ENCODE measurements at places on chromosomes 1 and 21.

GRCh38 chr1:202072211-202072765, 50.4 kb upstream of the GPR37L1 start:
- DNase-seq = no peak

DNA sequence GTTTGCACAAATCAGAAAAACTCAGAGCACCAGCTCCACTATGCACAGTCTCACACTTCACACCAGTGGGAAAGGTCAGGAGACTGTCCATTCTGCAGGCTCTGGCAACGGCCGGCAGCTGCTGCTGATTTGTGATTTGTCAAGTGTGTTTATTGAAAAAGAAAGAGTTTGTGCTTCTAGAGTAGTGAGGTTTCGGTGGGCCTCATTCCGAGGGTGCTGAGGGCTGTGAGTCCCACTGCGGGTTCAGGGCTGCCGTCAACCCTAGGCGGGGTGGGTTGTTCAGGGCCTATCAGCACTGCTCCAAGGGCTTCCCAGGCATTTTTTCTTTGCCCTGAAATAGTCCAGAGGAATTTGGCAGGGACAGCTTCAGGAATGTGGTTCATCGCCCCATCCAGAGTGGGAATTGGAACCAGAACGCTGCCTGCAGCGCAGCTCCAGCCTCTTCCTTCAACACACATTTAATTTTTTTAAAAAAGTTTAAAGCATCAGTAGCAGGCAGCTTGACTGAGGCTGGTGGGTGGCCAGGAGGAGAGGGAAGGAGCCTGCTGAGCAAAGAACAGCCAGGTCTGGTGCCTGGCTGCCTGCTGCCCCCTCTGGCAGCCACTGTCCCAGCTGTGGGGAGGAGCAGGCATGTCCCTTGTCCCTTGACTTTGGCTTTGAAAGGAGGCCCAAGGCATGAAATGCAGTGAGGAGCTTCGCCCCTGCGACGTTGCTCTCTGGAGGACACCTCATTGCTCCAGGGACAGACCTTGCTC, 19.7 kb downstream of the STUM start:
- DNase-seq = no peak

GRCh38 chr1:93537924-93538323, 90.0 kb downstream of the FNBP1L start:
- DNase-seq = no peak

DNA sequence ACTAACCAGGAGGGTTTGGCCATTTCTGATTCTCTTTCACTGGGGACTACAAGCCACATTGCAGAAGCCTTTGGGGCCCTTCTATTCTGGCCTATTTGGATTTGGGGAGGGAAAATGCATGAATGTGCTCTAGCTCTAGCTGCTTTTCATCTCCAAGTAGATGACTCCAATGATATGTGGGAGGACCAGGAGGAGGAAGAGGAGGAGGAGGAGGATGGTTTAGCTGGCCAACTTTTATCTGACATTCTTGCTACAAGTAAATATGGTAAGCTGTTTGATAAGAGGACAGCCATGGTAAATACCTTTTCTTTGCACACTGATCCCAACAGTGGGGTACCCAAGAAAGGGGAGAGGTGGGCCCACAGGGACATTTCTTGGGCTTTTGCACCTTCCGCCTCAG, 14.0 kb upstream of the SHISA4 start:
- DNase-seq = no peak

- no peak for DNase-seq
Observed at GRCh38 chr1:150961756-150962155, 12.9 kb downstream of the CERS2 start.

GRCh38 chr1:202281316-202282024, 60.3 kb downstream of the UBE2T start:
- DNase-seq = no peak

GRCh38 chr1:83996621-83997020, 2.3 kb downstream of the TTLL7 start:
- DNase-seq = no peak

DNA sequence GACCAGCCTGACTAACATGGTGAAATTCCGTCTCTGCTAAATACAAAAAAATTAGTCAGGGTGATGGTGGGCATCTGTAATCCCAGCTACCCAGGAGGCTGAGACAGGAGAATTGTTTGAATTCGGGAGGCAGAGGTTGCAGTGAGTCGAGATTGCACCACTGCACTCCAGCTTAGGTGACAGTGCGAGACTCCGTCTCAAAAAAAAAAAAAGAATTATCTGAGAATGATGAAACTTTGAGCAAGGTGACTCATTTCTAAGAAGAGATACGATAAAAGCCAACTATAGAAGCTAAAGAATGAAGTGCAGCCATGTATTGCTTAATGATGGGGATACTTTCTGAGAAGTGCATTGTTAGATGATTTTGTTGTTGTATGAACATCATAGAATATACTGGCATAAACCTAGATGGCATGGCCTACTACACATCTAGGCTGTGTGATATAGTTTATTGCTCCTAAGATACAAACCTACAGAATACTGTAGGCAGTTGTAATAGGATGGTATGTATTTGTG, 64.7 kb downstream of the SNRPE start:
- no peak for DNase-seq

GRCh38 chr21:42531771-42532170, 18.1 kb downstream of the SLC37A1 start:
- DNase-seq = no peak

GRCh38 chr1:180898441-180899219, 14.1 kb upstream of the KIAA1614 start:
- no peak for DNase-seq

- no peak for DNase-seq
Observed at GRCh38 chr1:89112871-89113613, 12.9 kb downstream of the GBP2 start.

- no peak for DNase-seq
Observed at GRCh38 chr1:55118651-55119329, 79.4 kb downstream of the PCSK9 start.

DNA sequence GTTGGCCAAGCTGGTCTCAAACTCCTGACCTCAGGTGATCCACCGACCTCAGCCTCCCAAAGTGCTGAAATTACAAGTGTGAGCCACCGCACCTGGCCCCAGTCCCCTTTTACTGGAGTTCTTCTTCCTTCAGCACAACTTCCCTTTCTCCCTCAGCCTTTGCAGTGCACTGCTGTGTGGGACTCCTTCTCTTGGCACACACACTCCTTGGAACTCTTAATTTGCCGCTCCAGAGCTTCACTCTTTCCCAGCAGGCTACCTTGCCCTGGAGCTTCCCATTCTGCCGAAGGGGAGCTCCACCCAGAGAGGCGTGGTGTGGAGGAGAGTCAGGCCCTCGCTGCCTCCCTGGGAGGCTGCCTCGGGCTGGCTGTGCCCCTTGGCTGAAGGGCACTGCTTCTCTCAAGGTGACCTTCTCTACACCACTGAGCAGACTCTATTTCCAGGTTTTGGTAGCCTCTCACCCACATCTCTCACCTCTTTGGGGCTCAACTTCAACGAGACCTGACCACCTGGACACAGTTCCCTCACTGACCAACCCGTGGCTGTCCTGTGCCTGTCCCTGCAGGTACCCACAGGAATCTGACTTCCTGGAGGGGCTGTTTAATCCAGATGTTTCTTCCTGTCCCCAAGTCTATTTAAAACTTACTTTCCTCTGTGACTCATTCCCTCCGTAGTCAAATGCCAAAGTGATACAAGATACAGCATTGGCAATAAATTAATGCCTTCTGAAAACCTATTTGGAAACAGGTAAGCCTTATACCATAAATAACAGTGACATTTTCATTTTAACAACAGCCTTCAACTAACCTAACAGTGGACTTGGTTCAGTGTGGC, 227.3 kb upstream of the KIAA0040 start:
- DNase-seq = no peak

GRCh38 chr1:199394856-199395255, 632.7 kb upstream of the NR5A2 start:
- no peak for DNase-seq

DNA sequence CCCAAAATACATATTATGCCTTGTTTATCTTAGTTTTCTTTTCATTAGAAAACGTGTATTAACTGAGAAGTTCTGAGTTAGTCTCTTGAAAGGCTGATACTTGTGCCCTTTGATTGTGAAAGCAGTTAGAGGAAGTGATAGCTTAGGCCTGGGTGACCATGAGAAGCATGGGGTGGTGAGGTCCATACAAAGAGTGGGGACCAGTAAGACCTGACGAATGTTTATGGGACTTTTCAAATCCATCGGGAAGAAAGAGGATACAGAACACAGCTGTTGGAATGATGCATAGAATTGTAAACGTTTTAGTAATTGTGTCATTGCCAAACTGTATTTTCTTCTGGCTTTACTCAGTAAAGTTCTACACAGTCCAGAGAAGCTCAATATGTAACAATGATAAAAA, 259.8 kb downstream of the LMO4 start:
- DNase-seq = no peak

- no peak for DNase-seq
Observed at GRCh38 chr21:27721675-27722074, 754.8 kb upstream of the ADAMTS5 start.

- DNase-seq = no peak
Observed at GRCh38 chr1:3821908-3822307, 25.6 kb upstream of the LRRC47 start.

DNA sequence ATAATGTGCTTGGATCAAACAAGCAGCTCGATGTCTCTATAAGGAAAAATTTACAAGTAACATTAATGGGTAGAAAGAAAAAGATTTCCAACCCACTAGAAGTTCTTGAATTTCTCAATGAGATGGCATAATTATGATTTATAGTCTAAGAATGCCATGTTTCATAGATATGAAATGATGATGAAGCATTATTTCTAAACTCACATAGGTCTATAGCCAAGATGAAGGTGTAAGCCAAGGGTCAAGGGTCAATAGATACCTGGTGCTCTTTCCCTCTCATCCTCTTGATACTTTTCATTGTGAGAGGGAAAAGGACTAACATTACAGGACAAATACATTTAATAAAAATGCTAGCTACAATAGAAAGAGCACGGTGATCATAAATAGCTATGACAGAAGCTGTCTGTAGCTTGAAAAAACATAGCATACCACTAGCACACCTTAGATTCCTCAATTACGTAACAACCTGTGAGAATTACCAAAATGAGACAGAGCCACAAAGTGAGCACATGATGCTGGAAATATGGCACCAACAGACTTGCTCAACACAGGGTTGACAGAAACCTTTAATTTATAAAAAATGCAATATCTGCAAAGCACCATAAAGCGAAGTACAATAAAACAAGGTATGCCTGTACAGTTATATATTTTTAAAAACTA, 26.3 kb upstream of the F13B start:
- DNase-seq = no peak

GRCh38 chr1:64917328-64917861, 49.0 kb downstream of the JAK1 start:
- no peak for DNase-seq

DNA sequence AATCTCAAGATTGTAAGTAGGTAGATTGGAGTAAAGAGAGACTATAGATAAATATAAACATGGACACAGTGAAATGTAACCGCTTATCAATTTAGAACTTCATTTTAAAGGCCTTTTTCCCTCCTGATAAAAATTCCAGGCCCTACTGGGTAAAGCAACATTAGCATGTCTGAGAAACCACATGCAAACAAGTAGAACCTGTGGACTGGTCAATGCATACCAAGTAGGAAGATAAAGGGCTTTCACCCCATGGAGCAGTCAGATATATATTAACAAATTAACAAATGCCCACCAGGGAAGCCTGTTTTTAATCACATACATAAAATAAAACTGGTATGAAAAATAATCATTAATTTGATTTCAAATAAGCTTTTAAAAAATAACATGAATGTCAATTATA, 8.1 kb downstream of the DPH5 start:
- DNase-seq = no peak

DNA sequence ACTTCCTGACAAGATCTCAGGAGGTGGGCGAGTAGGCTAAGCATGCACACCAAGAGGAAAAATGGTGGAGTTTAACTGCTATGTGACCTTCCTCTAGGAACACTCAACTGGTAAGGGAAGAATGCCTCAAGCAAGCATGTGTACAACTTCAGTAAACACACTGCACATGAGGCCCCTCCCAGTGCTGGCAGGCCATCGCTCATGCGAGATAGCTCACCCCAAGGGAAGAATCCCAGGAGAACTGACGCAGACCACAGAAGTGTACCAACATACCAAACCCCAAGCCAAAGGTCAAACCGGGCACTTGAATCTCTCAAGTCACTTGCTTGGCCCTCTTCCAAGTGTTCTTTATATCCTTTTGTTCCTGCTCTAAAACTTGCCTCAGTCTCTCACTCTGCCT, 40.5 kb upstream of the GALNT2 start:
- DNase-seq = no peak

DNA sequence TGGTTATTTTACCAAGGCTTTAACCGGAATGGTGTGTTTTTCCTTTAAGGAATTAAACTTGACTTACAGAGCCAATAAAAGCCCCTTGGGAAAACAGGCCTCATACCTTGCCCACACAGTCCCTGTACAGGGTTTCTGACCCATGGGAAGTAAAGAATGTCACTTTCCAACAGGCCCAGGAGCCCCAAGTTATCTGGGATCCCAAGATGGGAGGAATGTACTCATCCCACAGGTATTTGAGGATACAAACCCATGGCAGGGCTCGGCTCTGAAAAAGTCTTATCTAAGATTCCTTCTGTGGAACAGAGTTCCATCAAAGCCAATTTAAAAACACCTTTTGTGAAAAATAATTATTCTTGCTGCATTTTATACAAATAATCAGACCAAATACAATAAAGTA, 15.3 kb upstream of the COX20 start:
- no peak for DNase-seq

DNA sequence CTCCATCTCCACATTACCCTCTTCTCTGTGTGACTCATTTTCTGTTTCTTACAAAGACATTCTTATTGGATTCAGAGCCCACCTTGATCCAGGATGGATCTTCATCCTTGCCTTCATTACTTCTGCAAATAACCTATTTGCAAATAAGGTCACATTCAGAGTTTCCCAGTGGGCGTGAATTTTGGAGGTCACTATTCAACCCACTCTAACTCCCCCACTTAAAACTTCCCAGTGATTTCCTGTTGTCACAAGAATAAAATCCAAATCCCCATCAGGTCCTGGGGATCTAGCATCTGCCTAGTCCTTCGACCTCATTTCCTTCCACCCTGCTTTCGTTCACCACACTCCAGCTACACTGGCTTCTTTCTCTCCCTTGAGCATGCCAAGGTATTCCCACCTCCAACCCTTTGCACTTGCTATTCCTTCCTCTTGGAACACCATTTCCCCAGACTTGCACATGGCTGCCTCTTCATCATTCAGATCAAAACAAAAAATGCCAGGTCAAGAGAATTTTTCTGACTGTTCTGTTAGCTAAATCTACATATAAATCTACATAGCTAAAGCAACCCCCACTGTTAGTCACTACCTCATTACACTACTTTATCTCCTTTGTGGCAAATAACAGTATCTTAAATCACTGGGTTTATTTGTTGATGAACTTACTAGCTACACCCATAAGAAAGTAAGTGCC, 187.2 kb downstream of the TOMM20 start:
- DNase-seq = no peak

All from right renal pelvis (tissue), 4 donors.